ENCODE measurements at places on chromosomes 6 and 20.

DNA sequence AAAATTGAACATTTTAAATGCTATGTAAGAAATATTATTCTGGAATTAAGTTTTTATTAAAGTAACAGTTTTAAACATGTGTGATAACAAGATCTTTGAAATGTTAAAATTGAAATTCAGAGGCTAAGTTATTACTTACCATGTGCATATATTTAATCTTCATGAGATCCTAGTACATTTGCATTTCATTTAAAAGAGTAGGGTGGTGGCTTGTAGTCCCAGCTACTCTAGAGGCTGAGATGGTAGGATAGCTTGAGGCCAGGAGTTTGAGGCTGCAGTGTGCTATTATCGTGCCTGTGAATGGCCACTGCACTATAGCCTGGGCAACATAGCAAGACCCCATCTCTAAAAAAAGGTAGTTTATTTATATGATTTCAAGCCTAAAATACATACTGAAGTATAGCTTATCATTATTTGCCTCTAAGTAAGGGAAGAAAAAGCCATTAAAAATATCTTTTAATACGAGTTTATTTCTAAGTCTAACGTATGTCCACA lies 3.0 kb downstream of the CCR6 start:
- DNase-seq, result no peak

DNA sequence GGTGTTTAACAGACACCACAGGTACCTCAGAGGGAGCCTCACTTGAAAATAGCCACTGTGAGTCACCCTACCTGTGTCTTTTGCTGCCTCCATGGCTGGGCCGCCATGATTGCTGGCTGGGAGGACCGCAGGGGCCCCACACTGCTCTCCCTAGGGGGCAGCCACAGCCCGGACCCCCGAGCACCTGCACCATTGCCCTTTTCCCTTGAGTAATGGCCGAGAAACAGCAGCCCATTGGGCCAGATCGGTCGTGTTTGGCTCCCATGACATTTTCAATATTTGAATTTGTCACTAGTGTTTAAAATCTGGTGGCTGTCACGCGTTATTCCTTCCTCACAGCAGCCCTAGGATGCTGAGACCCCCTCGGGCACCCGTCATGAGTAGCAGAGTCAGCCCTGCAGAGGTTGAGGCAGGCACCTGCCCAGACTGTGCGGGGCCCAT lies 6.7 kb downstream of the ZBP1 start:
- DNase-seq, result no peak

DNA sequence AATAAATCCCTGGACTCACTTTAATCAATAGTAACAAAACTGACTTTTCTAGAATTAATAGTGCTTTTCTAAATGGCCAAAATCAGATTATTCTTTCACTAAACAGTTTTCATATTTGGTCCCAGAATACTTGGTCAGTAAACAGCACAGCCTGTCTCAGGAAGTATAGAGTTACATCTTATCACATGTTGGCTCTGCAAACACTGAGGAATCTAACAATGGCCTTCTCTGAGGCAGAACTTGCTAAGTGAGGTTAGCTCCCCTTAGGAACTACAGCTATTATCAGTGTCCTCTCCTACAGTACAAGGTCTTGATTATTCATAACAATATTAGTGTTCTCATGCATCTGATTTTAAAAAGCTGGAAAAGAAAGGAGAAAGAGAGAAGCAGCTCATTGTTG lies 1622.8 kb downstream of the HACE1 start:
- DNase-seq, result peak; percentile 14

DNA sequence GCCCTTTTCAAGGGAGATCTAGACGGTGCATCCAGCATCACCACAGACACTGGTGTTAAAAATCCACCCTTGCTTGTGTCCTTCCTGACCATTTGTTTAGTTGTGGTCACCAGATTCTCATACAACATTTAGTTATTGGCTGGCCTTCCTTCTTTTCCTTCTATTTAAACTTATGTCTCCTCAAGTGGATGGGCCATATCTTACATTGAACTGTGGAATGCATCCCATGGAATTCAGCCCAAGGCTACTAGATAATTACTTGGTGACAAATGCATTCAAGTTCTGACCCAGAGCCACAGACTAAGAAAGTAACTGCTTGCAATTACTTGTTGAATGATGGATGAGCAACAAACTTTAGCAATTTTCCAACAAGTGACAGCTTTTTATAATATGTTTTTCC lies 198.9 kb upstream of the SSTR4 start:
- no peak for DNase-seq

- DNase-seq, result no peak
These were observed 27.3 kb downstream of the RRBP1 start for GRCh38 chr20:17654649-17655285.

- no peak for DNase-seq
These were observed 22.2 kb downstream of the HLA-A start for GRCh38 chr6:29964518-29964886.

DNA sequence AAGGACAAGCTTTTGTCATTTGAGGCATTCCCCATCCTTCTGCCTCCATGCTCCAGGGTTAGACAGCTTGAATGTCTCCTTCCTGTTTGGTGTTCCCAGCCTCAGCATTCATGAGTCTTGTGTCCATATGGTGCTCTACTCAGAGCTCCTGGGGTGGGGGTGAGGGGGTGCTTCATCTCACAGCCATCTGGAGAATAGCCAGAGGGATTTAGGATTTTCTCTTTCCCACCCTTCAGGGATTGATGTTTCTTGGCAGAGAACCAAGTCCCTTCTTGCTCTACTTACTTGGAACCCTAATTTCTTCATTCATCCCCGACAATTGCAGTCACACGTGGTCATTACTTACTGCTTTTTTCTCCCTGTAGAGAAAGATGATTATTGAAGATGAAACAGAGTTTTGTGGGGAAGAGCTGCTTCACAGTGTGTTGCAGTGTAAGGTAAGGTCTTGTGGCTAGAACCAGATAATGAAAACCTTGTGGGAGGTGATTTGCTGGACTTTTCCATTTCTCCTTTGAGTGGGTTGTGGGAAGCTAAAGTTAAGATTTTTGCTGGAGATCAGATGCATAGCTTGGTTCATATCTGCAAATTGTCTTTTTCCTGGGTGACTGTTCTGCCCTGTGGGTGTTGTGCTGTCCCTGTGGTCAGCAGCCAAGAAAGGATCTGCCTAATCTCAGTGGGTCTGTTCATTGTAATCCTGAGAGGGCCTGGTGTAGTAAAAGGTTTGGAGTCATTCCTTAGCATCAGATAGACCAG lies 18.6 kb downstream of the CMTR1 start:
- peak; percentile 4 for DNase-seq

DNA sequence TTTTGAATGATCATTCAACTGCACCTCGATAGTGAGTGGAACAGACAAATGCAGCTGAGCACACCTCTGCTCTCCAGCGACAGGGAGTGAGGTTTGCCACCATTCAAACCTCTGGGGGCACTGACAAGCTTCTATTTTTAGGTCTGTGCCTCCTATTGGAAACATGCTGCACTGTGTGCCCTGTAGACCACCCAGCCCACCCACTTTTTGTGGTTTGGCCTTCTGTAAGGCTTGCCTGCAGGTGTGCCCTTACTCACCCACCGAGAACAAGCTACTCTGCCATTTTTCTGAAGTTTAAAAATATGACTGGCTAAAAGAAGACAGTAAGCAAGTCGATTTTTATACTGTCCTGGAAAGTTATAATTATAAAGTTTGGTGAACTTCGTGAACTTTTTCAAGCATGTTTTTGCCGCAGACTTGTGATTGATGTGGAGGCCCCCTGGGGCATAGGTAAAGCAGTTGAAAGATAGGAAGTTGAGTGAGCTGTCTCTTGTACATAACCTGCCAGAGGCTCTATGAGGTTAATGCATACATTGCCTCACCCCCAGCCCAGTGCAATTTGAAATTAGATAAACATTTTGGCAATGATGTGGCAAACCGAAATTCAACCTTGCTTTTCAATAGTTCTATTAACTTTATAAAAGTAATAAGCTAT lies 53.8 kb downstream of the ADGRG6 start:
- DNase-seq, result no peak

GRCh38 chr6:14092838-14093789 lies 24.5 kb upstream of the CD83 start:
- DNase-seq, result peak; percentile 17

- no peak for DNase-seq
These were observed 58.7 kb downstream of the OTOR start for GRCh38 chr20:16806886-16807285.

- no peak for DNase-seq
These were observed 154.9 kb downstream of the MRPL14 start for GRCh38 chr6:43972179-43972912.

- no peak for DNase-seq
These were observed 28.7 kb downstream of the CFAP206 start for GRCh38 chr6:87436435-87436834.

DNA sequence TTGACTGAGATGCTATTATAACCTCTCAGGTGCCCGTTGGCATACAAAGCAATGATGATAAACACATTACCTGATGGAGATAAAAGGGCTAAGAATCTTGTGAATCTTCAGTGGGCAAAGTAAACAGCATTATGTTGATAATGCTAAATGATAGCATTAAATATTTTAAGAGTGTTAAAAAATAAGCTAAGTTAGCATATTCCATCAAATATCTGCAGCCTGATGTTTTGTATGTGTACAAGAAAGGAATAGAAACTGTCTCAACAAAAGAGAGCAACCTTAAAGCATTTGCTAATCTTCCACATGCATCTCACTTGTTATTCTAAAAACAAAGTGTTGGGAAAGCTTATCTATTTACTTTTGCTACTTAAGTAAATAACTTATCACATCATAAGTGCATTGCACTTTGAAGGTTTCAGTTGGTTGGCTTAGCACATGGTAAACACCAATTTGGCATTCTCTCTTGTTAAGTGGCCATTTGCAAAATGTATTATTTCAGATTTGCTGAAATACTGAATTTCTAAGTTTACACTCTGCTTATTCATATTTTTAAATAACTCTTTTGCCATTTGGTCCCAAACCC lies 151.6 kb downstream of the SYNDIG1 start:
- no peak for DNase-seq

- DNase-seq, result peak; percentile 86
These were observed 66.9 kb downstream of the RIPOR3 start for GRCh38 chr20:50624351-50625016.

GRCh38 chr20:3413393-3413889 lies 6.0 kb upstream of the DNAAF9 start:
- no peak for DNase-seq

GRCh38 chr20:44720997-44721784 lies 6.0 kb downstream of the CCN5 start:
- no peak for DNase-seq

DNA sequence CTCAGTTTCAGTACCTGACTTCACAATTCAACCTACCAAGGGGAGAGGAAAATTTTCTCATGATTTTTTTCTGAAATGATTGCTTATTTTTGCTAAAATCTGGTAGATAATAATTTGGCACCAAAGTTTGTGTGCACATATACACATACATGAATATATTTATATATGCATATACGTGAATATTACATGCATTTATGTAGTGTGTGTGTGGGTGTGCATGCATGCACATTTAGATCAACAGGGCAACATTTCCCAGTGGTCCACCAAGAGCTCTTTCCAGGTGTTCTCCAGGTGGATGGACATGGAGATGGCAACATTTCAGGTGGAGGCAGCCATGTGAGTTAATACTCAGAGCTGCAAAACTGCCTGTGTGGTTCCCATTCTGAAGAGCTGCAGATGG lies 320.9 kb downstream of the SAMD5 start:
- no peak for DNase-seq

DNA sequence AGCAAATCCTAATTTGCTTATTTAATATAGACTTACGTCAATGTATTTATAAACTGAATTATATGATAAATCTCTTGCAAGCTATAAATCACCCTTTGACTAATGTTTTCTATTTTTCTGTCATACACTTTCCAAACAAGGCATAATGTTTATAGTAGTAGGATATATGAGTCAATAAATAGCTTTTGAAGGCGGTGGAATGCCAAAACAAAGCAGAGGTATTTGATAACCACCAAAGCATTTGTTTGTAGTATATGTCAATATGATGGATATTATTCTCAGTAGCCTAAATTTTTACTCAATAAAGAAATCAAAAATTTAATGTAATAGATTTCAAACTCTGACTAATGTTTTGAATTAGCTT lies 1354.6 kb downstream of the HACE1 start:
- DNase-seq, result no peak

DNA sequence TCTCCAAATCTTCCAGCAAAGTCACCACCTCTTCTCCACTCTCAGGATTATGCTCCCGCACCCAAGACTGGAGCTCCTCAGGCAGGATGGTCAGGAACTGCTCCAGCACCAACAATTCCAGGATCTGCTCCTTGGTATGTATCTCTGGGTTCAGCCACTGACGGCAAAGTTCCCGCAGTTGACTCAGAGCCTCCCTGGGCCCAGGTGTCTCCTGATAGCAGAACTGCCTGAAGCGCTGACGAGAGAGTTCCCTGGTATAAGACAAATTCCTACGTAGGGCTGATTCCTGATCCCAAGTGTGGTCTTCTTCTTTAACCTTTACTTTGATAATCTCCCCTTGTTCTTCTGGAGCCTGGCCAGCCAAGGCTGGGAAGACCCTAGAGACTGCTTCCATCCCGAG lies 60.6 kb downstream of the GPX5 start:
- DNase-seq, result no peak

GRCh38 chr6:112018619-112019416 lies 35.1 kb upstream of the CCN6 start:
- DNase-seq, result no peak

GRCh38 chr6:22364306-22364705 lies 67.5 kb upstream of the PRL start:
- DNase-seq, result no peak

DNA sequence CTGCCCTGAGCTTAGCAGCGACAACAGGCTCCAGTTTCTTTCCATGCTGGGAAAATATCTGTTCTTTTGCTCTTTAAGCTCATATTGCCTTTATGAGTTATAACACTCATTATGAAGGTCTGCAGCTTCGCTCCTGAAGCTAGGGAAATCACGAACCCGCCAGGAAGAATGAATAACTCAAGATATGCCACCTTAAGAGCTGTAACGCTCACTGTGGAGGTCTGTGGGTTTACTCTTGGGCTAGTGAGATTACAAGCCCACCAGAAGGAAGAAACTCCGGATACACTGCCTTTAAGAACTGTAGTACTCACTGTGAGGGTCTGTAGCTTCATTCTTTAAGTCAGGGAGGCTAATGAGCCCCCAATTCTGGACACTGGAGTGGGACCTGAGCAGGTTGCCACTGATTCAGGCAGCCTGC lies 3.0 kb upstream of the SSR1 start:
- DNase-seq, result no peak

GRCh38 chr20:50762435-50763220 lies 31.2 kb downstream of the PARD6B start:
- no peak for DNase-seq

DNA sequence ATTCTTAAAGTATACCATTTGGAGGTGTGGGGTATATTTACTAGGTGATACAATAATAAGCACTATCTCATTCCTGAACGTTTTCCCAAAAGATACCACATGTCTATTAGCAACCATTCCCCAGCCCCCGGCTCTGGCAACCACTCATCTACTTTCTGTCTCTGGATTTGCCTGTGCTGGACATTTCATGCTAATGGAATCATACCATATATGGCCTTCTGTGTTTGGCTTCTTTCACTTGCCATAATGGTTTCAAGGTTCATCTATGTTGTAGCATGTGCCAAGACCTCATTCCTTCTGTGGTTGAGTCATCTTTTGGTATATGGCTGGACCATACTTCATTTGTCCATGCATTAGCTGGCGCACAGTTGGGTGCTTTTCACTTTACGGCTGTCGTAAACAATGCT lies 39.7 kb downstream of the BCAS4 start:
- DNase-seq, result no peak

- DNase-seq, result no peak
These were observed 45.0 kb upstream of the OPRM1 start for GRCh38 chr6:153994004-153994403.
